ENCODE measurements at places on chromosomes 2 and 18.

- no peak for DNase-seq
These were observed 1947.6 kb upstream of the CELF4 start for GRCh38 chr18:39513186-39513585.

GRCh38 chr2:227010433-227010832 is 153.6 kb downstream of the COL4A4 start:
- DNase-seq: no peak

DNA sequence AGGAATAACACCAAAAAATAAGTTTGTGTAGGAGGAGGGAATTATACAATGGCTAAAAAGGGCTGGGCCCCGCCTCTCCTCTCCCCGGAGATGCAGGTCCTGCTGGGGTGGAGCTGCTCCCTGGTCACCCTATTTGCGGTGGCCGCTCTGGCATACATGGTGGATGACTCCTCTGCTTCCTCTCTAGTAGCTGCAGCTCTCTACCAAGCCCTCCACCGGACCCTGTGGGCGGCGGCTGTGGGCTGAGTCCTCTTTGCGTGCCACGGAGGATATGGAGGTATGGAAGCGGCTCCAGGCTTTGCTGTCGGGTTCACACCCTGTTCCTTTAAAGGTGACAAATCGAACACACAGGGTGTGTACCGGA is 77.1 kb upstream of the SEC11C start:
- DNase-seq: no peak

DNA sequence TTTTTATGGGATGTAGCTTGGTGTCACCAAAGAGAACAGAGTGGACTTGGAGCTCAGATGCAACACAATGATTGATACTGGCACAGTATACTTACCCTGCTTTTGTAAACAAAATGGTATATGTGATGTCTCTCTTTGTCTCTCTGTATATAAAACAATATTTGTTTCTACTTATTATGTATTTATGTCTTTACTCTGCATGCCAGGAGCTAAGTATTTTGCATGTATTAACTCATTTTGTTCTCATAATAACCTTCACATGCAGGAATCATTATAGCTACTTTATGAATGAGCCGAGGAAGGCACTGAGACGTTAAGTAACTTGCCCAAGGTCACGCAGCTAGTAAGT is 27.9 kb upstream of the CASP8 start:
- no peak for DNase-seq

DNA sequence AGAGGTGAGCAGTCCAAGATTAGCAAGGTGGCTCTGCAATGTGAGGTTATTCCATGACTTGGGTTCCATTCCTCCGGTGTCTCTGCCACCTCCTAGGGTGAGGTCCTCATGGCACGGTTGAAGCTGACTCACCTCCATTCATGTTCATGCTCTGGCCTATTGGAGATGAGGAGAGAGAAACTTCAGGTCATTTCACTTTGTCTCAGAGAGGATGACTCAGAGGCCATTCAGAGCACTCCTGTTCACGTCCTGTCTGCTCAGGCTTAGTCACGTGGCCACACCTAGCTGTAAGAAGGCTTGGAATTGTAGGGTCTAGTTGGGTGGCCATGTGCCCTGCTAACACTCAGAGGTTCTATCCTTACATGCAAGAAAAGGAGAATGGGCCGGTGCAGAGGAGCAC is 67.5 kb upstream of the MBOAT2 start:
- DNase-seq: peak; percentile 53

GRCh38 chr2:19837235-19837766 is 64.5 kb downstream of the TTC32 start:
- no peak for DNase-seq

GRCh38 chr2:222283634-222284033 is 15.2 kb downstream of the PAX3 start:
- no peak for DNase-seq

GRCh38 chr2:54666634-54667265 is 56.7 kb upstream of the EML6 start:
- no peak for DNase-seq

DNA sequence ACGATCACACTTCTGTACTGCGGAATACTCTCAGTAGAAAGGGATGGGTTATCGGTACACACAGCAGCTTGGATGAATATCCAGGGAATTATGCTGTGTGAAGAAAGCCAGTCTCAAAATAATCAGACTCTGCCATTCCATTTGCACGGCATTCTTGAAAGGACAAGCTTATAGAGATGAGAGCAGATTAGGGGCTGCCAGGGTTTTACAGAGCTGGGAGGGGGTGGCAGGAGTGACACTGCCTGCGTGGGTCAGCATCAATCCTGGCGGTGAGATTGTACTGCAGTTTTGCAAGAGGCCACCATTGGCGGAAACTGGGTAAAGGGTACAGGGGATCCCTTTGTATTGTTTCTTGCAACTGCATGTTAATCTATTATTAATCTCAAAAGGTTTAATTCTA is 16.6 kb downstream of the KCNG2 start:
- no peak for DNase-seq

GRCh38 chr18:60050821-60051220 is 151.0 kb downstream of the PMAIP1 start:
- DNase-seq: no peak

DNA sequence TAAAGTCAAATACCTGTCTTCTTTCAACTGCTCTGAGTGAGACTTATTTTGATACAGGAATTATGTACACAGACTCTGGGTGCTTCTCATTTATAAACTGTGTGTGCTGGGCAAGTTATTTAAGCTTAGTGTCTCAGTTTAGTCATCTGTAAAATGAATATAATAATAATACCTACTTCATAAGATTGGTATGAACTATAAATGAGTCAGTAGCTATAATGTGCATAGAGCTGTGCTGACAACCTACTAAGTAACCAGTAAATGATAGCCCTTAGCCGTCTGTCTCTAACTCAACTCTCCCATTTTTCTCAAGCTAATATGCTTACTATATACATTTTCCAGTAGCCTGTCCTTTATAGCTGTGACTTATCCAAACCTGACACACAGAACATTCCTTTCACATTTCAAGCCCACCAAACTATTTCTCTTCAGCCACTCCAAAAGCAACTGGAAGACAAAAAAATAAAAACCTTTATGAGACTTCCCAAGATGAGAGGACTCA is 319.8 kb downstream of the ETAA1 start:
- DNase-seq: no peak

DNA sequence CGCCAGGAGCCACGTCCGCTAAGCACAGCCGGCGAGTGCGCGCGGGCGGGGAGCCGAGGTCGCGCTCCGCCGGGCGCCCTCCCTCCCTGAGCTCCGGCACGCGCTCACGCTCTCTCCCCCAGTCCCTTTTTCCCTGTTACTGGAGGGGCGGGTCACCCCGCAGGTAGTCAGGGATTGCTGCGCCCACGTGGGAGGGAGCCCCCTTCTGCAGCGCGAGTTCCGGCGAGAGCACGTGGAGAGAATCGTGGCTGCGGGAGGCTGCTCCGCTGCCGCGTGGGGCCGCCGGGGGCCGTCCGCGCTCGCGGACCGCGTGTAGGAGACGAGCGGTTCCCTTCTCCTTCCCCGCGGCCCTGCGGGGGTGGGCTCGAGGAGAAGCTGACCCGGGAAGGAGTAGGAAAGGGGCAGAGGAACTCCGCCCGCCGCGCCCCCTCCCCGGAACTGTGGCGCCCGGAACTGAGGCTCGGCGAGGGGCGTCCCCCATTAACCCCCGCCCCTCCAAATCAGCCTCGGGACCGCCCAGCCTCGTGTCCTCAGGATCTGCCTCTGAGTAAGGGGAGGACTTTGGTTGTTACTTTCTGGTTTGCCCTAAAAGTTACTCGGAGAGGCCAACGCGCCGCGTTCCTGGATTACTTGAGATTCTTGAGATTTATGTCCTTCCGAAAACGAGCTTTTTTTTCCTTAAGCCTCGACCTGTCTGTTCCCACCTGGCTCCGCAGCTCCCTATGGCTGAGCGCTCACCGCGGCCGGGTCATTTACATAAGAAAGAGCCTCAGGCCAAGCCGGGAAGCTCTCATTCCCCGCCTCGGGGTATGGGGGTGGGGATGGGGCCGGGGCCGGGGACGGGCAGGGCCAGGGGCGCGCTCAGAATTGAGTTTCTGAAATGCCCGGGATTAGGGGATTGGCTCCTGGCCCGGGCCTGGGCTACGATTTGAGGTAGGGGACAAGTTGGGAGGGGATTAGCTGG is 1.1 kb downstream of the HK2 start:
- DNase-seq: no peak

GRCh38 chr2:132562245-132562644 is 107.8 kb downstream of the LYPD1 start:
- no peak for DNase-seq

DNA sequence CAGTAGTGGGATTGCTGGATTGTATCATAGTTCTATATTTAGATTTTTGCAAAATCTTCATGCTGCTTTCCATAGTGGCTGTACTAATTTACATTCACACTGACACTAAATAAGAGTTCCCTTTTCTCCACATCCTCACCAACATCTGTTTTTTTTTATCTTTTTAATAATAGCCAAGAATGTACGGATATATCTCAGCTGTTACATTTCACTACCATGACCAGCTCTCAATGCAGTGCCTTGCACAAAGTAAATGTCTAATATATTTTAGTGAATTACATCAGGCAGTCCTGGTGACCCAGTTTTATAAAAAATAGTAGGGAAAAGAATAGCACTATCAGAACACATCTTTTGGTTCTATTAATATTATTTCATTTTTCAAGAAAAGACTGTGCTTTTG is 161.8 kb downstream of the LNPK start:
- DNase-seq: no peak

Data from Panc1 (cell line).